Stimulated activated CD8-positive, alpha-beta memory T cell treated with anti-CD3 and anti-CD28 coated beads, Interleukin-12 subunit alpha, Interleukin-12 subunit beta, amount 100 ng/mL, for 1 hour (primary cell): ENCODE measurements at places on chromosomes 6 and 20.

DNA sequence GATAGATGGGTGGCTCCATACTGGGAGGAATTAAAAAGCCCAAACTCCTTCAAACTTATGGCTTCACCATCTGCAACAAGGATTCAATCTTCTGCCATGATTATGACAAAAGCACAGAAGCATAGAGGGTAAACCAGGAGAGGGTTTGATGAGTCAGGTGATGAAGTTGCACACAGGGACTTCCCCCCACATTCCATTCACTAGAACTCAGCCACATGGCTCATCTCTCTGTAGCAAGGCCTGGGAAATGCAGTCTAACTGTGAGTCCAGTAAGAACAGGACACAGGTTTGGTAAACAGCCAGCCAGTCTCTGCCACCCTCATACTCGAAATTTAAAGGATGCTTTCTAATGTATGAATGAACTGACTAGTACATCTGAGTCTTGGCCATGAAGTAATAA, 142.9 kb downstream of the HIVEP2 start:
- DNase-seq: no peak

GRCh38 chr6:101445527-101445926, 52.0 kb downstream of the GRIK2 start:
- DNase-seq: no peak

DNA sequence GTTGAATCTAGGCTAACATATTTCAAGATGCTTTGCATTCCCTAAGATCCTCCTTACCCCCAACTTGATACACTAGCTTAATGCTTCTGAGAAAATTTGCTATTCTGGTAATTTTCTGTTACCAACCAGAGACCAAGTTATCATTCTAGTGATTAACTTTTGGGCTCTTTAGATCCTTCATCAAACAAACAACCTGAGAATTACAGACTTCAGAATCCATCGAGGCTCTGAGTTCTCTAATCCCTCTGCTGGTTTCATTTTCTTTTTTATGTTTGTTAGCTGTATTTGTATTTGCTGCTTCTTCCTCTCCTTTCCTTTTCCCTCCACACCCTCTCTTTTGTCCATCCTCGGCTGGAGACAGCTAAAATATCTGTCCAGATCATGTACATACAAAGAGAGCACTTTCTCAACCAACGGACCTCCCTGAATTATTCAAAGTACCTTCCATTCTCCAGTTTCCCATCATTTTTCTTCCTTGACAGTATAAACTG, 98.7 kb upstream of the RIPOR2 start:
- no peak for DNase-seq

DNA sequence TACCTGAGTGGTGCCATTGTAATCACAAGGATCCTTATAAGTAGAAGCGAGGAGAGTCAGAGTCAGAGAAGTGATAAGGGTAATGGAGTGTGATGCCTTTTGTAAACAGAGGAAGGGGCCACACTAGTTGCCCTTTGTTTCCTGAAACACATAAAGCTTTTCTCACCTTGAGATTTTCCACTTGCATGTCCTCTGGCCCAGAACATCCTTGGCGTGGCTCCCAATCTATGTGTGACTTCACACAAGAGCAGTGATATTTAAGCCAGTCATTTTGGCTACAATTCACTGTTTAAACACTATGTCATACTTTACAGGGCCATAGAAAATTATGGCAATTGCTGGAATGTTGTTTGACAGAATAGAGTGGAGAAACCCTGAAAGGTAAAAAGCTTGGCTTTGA, 121.2 kb upstream of the BTN3A2 start:
- DNase-seq: no peak

- no peak for DNase-seq
Observed at GRCh38 chr20:63706852-63707557, 771 bp downstream of the ARFRP1 start.

DNA sequence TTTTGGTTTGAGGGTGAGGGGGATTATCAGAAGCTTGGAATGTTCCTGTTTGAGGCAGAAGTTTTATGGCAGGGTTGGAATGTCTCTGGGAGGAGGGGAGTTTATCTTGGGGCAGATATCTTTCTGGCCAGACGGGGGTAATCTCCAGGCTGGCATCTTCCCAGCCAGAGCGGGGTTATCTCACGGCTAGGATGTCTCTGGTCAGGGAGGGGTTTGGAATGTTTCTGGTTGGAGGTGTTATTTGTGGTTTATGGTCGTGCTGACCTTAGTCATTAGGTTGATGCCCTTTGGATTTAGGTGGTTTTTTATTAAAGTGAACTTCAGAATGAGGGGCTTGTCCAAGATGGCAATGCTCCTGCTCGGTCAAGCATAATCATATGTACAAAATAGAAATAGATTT, 14.8 kb downstream of the PGK2 start:
- DNase-seq: no peak

DNA sequence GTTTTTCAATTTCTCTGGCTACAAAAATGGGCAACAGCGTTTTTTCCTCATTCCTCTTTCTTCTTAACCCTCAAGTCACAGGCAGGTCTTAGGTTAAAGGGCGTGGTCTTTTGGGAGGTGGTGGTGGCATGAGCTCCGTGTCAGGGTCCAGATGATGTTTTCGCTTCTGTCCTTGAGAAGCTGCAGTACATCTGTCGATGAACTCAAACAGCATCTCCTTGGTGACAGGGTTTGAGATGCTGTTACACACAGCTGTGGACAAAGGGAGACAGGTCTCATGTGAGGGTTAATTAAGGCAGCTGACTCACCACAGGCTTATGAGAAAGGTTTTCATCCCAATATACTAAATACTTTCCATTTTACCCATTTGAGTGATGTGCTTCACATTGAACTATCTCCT, 350.8 kb downstream of the RNGTT start:
- no peak for DNase-seq

DNA sequence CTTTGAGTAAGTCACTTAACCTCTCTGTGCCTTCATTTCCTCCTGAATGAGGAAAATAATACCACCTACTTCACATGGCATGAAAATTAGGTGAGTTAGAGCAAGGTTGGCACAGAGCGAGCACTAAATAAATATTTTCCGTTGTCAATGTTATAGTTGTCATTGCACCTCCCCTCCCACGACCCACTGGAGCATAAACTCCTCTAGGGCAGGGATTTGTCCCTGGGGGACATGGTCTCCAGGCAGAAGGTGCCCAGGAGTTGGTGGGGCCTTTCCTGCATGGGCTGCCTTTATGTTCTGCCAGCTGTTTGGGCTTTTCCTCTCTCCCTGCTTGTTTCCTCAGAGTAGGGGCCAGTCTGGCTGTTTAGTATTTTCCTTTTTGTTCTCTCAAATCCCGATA, 1.3 kb upstream of the ANGPT4 start:
- no peak for DNase-seq

DNA sequence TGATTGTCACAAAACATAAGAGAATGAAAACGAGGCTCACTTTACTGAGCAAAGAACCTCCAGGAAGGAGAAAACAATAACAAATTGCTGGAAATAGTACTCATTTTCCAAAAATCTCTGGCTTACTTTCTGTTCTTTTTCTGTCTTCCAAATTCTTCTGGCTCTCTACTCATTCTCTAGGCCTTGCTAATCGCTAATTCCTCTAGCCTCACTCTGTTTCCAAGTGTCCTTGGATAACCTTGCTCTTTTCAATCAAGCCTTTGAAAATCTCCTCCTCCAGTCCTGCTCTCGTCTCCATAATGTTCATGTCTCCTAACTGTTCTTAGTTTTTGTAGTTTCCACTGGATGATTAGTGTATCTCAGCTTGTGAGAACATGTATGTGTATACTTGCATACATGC, 96.2 kb upstream of the MAP7 start:
- DNase-seq: no peak

DNA sequence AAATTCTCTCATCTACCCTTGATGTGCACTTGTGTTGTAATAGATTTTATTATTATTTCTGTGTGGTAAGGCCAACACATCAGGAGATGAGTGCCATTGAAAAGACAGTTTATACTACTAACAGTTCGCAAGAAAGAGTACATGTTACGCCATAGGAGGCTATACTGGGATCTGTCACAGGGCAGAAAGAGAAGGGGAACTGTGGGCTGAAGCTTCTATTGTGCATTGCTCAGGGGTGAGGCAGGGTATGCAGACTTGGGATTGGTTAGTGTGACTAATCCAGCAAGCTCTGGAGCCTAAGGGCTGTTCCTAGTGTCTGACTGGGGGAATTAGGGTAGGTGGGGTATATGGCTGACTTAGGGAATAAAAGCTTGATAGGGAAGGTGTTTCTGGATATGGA, 50.9 kb downstream of the GPR63 start:
- DNase-seq: no peak
